ENCODE measurements at places on chromosomes 2 and 18.

- no peak for DNase-seq
Observed at GRCh38 chr2:241854342-241855244, 4.1 kb downstream of the PDCD1 start.

DNA sequence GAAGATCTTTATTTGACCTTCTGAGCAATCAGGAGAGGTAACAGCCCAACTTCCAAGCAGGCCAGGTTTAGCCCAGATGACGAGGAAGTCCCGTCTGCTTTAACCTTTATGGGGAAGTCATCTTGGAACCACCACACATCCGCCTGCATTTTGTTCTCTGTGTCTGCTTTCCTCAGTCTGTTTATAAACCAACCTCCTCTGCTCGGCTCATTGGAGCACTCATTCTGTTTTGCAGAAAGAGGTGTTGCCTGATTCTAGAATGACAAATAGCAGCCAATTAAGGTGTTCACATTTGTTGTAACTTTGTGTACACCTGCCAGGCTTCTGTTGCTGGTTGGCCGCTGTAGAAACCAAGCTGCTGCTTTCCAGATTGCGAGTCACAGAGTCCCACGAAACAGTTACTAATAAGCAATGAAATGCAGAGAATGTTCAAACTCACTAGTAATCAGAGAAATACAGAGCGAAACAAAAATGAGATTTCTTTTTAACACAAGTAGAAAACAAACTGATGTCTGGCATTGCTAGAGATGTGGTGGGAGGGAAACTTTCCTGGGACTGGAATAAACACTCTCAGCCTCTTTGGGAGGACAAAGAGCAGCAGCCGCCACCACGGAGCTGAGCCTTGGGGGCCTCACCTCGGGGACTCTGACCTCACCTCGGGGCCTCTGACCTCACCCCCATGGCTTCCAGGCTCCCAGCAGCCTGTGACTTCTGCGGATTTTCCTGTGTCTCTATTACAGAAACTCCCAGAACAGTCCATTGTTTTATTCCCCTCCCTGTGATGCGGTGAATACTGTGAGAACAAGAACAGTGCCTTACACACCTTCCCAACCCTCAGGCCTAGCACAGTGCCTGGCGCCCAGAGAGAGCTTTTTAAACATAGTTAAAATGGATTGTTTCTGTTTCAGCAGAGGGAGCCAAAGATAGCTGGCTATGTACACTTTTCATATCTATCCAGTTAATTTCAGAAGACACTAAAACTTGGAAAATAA lies 64.0 kb downstream of the MBP start:
- peak; percentile 78 for DNase-seq

DNA sequence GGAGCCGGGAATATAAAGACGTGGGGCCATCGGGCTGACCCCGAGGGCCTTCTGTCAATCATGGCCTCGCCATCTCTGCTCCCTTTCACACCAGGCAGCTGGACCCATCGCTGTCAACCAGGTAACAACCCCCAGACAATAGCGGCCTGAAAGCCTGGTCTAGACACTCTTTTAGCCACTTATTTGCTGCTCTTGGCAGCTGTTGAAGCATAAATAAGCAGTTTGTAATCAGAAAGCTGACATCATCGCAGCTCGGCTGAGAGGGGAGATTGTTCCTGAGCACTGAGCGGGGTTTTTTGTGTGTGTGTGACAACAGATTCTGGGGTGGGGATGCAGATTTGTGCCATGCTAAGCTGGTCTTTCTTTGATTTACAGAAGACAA lies 423.6 kb upstream of the POU3F3 start:
- no peak for DNase-seq

- no peak for DNase-seq
Observed at GRCh38 chr2:23543728-23544127, 158.7 kb downstream of the KLHL29 start.
